ENCODE measurements at places on chromosomes 3 and 15. TPM values are rescaled to one million over a fixed set of nuclear protein-coding genes. Genes with fewer than 3 reads are reported as not detected.

ZNF662 gene
- not detected for polyA plus RNA-seq

CFAP20DC gene
- not detected for polyA plus RNA-seq

PLA2G4D gene
- not detected for polyA plus RNA-seq

HRG gene
- not detected for polyA plus RNA-seq

A4GNT gene
- not detected for polyA plus RNA-seq

EPHA3 gene
- polyA plus RNA-seq, result not detected

EIF4E3 gene
- polyA plus RNA-seq, result 50.5 TPM

PFN2 gene
- polyA plus RNA-seq, result 5.3 TPM
